ENCODE measurements at places on chromosomes 3 and 15.

DNA sequence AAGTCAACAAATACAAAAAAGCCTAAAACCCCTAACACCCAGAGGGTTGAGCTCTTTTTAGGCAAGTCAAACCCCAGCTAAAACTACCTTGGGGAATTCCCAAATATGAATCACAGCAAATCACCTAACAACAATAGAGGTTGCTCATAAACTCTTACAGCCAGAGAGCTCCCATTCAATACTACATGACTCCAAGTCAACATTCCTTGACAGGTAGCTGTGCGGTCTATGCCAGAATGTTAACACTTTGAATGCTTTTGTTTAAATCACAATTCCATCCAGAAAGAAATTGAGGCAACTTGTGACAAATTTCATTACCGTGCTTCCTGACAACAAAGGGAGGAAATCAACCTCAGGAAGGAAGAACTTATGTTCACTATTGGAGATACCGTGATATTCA, 7.5 kb upstream of the UACA start:
- no peak for DNase-seq

DNA sequence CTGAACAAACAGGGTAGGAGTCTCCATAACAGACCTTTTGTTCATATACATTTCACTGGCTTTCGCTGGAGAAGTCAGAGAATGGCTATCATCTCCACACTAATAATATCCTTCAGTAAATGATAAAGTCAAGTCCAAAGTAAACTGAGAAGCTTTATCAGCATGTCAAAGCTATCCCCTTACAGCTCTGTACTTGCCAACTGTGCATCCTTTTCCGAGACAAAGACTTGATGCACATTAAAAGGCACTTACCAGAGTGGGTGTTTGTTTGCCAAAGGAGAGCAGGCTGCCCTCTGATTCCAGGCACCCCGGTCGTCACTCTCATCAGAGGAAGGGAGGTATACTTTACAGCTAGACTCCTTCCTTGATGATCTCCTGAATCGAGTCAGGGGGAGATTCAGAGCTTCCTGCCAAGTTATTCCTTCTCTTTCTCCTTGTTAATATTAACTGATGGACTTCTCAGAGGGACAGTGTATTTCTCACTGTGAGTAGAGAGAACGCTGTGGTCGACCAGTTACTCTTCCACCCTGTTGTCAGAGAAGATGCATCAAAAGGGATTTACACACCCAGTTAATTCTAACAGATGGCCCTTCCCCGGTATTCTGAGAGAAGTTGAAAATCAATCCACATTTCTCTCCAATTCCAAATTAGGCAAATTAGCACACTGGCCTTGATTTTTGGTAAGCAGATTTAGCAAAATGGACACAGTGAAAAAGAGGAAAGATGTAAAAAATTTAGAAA, 504.7 kb upstream of the NR2F2 start:
- no peak for DNase-seq

GRCh38 chr3:111874177-111874820, 15.2 kb downstream of the PHLDB2 start:
- DNase-seq: no peak

DNA sequence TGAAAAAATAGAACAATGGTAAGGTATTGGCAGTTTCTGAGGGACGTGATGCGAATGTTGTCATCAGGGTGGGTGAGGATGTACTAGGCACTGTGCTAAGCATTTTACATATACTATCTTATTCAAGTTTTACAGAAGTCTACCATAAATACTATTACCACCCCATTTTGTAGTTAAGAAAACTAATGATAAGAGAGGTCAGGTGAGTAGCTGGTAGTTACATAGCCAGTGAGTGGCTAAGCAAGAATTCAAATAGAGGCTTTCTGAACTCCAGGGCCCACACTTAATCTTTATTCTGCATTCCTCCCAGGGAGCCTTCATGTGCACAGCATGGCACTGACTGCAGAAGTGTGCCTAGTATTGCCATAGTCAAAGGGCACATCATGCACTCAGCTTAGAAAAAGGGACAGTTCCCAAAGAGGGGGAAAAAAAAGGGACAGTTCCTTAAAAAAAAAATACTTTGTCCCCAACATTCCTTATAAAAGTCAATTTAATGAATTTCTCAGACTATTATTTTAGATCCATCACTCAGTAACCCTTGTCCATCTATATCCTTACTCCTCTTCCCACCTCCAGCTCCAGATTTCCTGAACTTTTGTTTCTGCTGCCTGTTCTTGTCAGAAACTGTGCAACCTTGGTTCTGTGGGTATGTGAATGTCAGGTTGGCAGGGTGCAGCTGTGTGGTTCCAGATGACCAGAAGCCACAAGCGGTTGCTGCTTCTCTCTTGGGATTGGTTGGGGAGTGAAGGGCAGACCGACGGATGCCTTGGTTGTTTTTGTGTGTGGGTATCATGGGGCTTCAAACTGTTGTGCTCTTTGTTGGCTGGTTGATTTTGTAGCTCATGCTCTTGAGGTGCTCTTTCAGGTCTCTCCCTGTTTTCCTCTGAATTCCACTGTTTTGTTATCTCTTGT, 8.3 kb downstream of the MAPKBP1 start:
- no peak for DNase-seq

- DNase-seq: no peak
Measured at GRCh38 chr3:2823031-2823430, 287.1 kb downstream of the IL5RA start.

DNA sequence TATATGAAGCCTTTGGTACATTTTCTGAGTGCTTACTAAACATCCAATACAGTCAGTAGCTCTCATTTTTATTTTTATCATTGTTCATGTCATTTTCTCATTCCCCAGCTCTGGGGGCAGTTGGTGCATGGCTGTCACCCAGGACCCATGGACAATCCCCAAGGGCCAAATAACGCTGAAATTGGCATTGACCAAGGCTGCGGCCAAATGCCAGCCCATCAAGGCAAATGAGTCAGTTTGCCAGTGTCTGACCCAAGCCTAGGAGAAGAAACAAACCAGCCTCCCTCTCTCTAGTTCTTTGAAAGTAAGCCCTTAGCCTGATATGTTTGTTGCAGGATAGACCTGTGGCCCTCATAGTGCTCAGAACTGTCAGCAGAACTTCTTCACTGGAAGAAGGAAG, 219.2 kb downstream of the THSD4 start:
- no peak for DNase-seq

DNA sequence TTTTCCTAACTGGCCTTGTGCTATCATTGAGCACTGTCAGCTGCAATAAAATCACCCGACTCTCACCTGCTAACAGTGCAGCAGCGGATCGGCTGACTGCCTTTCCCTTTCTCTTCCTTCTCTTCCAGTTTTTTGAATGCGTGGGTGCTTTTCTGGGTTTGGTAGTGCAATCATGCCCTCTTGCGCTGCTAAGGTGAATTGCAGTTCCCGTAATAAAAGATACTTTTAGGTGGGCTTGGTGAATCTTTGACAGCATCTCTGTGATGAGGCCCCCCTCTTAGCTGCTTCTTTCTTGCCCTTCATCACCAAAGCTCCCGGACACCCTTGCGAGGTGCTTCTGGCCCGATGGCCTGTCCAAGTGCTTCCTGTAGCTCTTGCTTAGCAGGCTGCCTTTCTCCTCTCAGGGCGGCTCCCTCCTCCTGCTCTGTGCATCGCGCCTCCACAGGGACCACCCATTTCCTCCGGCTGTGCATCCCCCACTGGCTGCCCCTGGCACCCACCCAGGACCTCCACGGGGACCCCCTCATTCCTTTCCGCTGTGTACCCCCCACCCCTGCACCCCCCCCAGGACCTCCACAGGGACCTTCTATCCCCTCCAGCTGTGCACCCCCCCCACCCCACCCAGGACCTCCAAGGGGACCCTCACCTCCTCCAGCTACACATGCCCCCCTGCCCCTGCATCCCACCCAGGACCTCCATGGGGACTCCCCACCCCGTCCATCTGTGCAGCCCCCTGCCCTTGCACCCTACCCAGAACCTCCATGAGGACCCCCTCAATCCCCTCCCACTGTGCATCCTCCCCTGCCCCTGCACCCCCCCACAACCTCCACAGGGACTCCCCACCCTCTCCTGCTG, 50.8 kb upstream of the RPL32 start:
- no peak for DNase-seq

DNA sequence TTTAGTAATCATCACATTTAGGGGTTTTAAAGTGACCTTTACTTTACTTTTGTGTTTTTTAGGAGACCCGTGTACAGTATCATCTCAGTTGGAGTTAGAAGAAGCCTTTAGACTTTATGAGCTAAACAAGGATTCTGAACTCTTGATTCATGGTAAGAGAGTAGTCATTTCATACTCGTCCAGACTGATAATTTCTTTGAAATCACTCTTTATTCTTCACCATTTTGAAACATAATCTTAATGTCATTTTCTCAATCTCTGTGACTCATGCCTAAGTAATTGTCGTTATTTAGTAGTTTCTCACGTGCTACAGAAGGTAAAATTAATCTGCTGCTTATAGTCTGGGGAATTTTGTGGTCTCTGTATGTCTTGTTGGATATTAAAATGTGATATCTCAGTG, 37.7 kb downstream of the PRKCI start:
- DNase-seq: no peak

DNA sequence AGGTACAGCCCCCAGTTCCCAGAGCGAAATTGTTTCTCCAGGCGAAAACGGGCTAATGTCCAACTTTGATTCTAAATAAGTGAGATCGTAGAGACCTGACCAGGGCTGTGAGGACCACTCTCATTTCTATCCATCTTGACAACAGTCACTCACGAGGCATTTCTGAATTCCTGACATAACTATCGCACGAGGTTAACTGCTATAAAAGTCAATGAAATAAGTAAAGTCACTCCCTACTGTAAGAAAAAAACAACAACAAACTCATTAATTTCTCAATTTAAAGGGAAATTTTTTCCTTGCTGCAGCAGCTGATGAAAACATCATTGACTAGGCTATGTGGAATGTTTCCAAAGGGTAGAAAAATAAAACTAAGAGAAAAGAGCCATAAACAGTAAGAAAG, 69.1 kb downstream of the GREM1 start:
- no peak for DNase-seq

- no peak for DNase-seq
Measured at GRCh38 chr15:39657668-39658067, 76.8 kb downstream of the THBS1 start.

GRCh38 chr3:114552527-114552812, 258.6 kb downstream of the TIGIT start:
- DNase-seq: no peak

- no peak for DNase-seq
Measured at GRCh38 chr3:62870321-62870720, 4.9 kb downstream of the CADPS start.

DNA sequence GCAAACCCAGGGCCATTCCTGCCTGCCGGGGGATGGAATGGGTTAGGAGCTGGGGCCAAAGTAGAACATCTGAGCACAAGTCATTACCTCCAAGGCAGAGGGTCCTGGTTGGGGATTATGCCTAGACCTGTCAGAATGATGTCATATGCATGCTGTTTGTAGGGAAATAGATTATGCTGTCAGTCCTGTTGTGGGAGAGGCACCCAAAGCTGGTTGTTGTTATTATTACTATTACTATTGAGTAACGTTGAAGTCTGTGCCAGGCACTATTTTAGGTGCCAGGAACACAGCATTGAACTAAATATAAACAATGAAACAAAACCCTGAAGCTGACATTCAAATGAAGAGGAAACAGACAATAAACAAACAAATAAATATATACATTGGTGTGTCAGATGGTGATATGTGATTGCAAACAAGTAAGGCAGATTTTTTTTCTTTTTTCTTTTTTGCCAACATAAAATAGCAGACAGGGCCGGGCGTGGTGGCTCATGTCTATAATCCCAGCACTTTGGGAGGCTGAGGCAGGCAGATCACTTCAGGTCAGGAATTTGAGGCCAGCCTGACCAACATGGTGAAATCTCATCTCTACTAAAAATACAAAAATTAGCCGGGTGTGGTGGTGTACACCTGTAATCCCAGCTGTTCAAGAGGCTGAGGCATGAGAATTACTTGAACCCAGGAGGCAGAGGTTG, 2.0 kb downstream of the P4HTM start:
- DNase-seq: no peak

- DNase-seq: no peak
Measured at GRCh38 chr3:185733980-185734724, 90.7 kb downstream of the IGF2BP2 start.

DNA sequence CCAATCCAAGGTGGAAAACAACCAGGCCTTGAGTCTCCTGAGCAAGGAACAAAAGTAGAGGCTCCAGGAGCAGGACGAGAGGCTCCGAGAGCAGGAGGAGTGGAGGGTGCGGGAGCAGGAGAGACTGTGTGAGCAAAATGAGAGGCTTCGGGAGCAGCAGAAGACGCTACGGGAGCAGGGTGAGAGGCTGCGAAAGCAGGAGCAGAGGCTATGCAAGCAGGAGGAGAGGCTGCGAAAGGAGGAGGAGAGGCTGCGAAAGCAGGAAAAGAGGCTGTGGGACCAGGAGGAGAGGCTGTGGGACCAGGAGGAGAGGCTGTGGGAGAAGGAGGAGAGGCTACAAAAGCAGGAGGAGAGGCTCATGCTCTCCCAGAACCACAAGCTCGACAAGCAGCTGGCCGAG, 60.3 kb upstream of the UBE2Q2 start:
- no peak for DNase-seq

GRCh38 chr15:90083419-90083818, 18.8 kb downstream of the IDH2 start:
- DNase-seq: no peak

DNA sequence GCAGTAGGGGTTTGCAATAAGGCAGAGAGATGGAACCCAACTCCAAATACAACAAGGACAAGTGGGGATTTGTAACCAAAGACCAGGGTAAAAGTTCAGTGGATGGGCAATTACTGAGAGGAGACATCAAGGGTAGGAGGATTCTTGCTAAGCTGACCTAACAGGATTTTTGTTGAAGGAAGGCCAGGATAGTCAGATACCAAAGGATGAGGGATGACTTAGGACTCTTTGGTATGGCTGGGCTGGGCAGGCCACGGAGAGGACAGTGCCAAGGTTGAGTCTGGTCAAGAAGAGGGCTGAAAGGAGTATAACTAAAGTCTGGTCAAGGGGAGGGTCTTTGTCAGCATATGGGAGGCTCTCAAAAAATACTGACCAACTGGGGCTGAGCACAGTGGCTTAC, 85.3 kb upstream of the UBE2E2 start:
- no peak for DNase-seq

- DNase-seq: no peak
Measured at GRCh38 chr15:88020806-88021205, 235.7 kb downstream of the NTRK3 start.

DNA sequence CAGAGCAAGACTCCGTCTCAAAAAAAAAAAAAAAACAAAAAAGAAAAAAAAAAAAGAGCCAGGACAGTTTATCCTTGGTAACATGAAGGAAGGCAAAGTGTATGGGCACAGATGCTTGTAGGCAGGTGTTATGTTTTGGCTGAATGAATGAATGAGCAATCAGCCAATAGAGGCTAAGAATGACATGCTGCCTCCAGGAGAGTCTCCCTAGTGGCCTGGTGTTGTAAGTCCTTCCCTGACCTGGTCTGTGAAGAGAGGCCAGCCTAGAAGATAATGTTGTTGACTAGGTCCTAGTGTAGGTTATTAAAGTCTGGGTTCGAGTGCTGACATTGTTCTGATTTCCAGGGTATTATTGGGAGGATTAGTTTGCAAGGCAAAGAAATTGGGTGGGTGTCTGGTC, 24.9 kb downstream of the GYG1 start:
- DNase-seq: no peak

- peak; percentile 3 for DNase-seq
Measured at GRCh38 chr15:33722005-33722672, 246.2 kb upstream of the CHRM5 start.

GRCh38 chr3:99969136-99969535, 145.2 kb downstream of the FILIP1L start:
- DNase-seq: no peak

GRCh38 chr3:45659661-45660566, 29.3 kb upstream of the SACM1L start:
- no peak for DNase-seq

- peak; percentile 37 for DNase-seq
Measured at GRCh38 chr3:71723452-71724170, 1.6 kb downstream of the EIF4E3 start.

GRCh38 chr3:54801977-54802376, 125.9 kb downstream of the LRTM1 start:
- no peak for DNase-seq
